ENCODE measurements at places on chromosomes 5 and 9. TPM values are rescaled to one million over a fixed set of nuclear protein-coding genes. Genes with fewer than 3 reads are reported as not detected.

DNA sequence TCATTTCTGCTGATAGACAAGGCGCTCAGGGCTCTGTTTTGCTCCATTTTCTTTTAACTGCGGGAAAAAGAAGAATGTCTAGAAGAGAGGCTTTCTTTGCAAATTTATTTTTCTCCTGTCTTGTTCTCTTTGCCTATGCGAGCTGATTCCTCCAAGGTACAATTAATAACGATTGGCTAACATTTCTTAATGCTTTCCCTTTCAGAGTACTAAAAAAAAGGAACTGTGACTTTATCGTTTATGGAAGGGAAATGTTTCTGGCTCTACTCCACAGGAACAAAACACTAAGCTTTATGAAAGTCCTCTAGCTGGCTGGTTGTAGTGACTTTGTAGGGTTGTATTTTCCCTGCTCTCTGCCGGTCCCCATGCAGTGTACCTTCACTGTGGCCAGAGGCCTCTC lies 11.7 kb downstream of the NSG2 start:
- no peaks in the 10 kb centered on the region for H3K36me3 ChIP-seq
- DNase-seq, result no peak
- no peaks in the 10 kb centered on the region for H3K27me3 ChIP-seq
- H3K27ac ChIP-seq, result no peak overlapping the region

DNA sequence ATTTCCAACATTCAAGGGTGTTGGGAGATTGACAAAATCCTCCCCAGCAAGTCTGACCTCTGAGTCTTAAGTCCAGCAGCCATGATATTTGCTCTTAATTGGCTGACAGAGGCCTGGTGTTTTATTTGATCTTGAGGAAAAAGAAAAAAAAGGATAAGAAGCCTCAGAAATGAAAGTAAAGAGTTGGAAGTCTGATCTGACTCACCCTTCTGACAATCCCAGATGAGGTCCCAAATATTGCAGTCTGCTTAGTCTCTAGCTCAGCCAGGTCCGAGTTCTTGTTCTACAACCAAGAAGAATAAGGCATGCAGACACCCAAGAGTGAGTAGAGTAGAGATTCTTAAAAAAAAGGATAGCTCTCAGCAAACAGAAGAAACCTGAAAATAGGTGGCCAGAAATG lies 632.5 kb upstream of the ST8SIA4 start:
- H3K4me3 ChIP-seq, result no peak overlapping the region
- no peaks in the 10 kb centered on the region for H3K4me1 ChIP-seq
- H3K27me3 ChIP-seq, result no peaks in the 10 kb centered on the region
- no peak for DNase-seq
- H3K36me3 ChIP-seq, result no peaks in the 10 kb centered on the region

Gene KCNN2
- not detected for total RNA-seq

GRCh38 chr9:130782886-130783530 lies 52.0 kb upstream of the ABL1 start:
- no peak overlapping the region for H3K4me3 ChIP-seq
- H3K27ac ChIP-seq, result peak overlapping the region; percentile 81
- no peaks in the 10 kb centered on the region for H3K36me3 ChIP-seq

Gene C9orf57
- total RNA-seq, result not detected

- H3K27ac ChIP-seq, result no peak overlapping the region
- no peaks in the 10 kb centered on the region for H3K36me3 ChIP-seq
- no peak for DNase-seq
- H3K27me3 ChIP-seq, result no peaks in the 10 kb centered on the region
These were observed 325.1 kb downstream of the GADD45G start for GRCh38 chr9:89929673-89930480.

DNA sequence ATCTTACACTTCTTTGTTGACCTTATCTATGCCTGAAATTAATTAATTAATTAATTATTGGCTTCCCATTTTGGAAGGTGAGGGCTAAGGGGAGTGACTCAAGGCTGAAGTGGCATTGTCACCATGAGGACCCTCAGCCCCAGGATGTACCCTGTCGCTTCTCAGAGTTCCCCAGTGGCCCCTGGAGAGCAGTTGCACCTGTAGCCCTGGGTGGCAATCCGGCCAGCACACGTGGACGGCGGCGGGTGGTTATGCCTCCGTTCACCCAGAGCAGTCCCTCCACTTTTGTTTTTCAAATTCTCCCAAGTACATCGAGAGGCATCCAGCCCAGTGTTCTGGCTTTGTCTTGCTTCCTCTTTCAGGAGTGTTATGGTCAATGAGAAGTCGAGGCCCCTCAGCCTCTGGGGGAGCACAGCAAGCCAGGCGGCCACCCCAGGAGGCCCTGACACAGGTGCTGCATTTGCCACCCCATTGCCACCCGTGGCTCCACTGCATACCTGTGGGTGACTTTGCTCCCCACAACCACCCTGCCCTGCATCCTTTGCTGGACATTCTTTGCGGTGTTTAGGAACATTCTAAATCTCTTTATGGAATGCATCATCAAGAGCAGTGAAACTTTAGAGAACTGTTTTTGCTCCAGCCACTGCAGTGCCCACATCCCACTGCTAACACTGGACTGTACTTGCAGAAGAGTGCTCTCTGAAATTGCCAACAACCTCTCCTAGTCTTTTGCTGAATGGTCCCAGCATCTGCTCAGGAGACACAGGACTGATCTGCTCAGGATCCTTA lies 11.5 kb upstream of the IRX2 start:
- H3K27ac ChIP-seq, result no peak overlapping the region
- no peaks in the 10 kb centered on the region for H3K36me3 ChIP-seq
- H3K4me1 ChIP-seq, result no peaks in the 10 kb centered on the region
- no peaks in the 10 kb centered on the region for H3K27me3 ChIP-seq

- H3K36me3 ChIP-seq, result no peaks in the 10 kb centered on the region
- H3K4me3 ChIP-seq, result no peak overlapping the region
- H3K27ac ChIP-seq, result peak overlapping the region; percentile 87
- peak; percentile 60 for DNase-seq
These were observed 9.8 kb upstream of the IRF1 start for GRCh38 chr5:132500244-132500930.

Gene FCN2
- total RNA-seq, result not detected

GRCh38 chr9:12748016-12748415 lies 26.8 kb upstream of the LURAP1L start:
- H3K4me1 ChIP-seq, result no peaks in the 10 kb centered on the region
- no peak overlapping the region for H3K27ac ChIP-seq
- DNase-seq, result no peak
- no peaks in the 10 kb centered on the region for H3K27me3 ChIP-seq
- no peaks in the 10 kb centered on the region for H3K36me3 ChIP-seq
- no peak overlapping the region for H3K4me3 ChIP-seq

DNA sequence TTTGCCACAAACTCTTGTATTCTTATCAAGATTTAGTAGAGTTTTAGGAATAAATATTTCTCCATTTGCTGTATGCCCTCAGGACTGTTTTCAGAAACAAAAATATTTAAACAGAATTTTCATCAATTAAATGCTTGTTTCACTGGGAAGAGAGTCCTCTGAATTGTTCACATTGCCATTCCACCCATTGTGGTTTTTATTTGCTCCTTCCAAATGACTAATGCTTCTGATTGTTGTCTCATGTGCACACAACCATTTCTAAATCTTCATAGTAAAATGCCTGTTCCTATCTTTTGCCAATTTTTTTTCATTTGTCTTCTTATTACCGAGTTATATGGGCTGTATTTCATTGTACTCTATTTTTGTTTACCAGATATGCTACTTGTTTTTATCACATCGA lies 10.6 kb downstream of the MARCOL start:
- no peaks in the 10 kb centered on the region for H3K27me3 ChIP-seq
- no peak for DNase-seq
- H3K4me3 ChIP-seq, result no peak overlapping the region
- H3K4me1 ChIP-seq, result no peaks in the 10 kb centered on the region
- no peak overlapping the region for H3K27ac ChIP-seq

- no peaks in the 10 kb centered on the region for H3K4me1 ChIP-seq
- no peak for DNase-seq
- H3K4me3 ChIP-seq, result no peak overlapping the region
- H3K27me3 ChIP-seq, result no peaks in the 10 kb centered on the region
These were observed 9.3 kb downstream of the NINJ1 start for GRCh38 chr9:93124793-93125192.

GRCh38 chr5:133698259-133698554 lies 85.9 kb upstream of the FSTL4 start:
- no peaks in the 10 kb centered on the region for H3K27me3 ChIP-seq
- H3K4me1 ChIP-seq, result no peaks in the 10 kb centered on the region
- no peak overlapping the region for H3K4me3 ChIP-seq
- no peaks in the 10 kb centered on the region for H3K36me3 ChIP-seq
- no peak for DNase-seq
- H3K27ac ChIP-seq, result no peak overlapping the region

GRCh38 chr9:97803167-97804058 lies 49.6 kb upstream of the FOXE1 start:
- peak overlapping the region; percentile 55 for H3K4me3 ChIP-seq
- H3K27me3 ChIP-seq, result no peaks in the 10 kb centered on the region
- no peaks in the 10 kb centered on the region for H3K36me3 ChIP-seq

DNA sequence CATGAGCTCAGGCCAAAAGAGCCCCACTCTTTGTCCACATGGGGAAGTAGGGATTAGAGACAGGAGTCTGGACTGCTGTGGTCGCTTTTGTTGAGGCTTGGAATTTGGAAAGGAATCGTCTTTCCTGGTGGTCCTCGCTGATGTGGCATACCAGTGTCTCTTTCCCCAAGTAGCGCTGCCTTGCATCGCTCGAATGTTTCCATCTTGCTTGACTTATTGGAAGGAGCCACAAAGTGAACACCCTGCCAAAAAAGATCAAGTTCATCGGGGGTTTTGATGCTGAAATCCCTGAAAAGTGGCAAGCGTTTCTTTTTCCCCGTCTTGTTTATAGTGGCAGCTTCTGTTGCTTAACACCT lies 161.3 kb downstream of the MACROH2A1 start:
- no peaks in the 10 kb centered on the region for H3K36me3 ChIP-seq
- DNase-seq, result no peak
- no peak overlapping the region for H3K4me3 ChIP-seq
- H3K27ac ChIP-seq, result no peak overlapping the region
- no peaks in the 10 kb centered on the region for H3K4me1 ChIP-seq
- H3K27me3 ChIP-seq, result no peaks in the 10 kb centered on the region

Gene ADAMTSL2
- total RNA-seq, result 14.0 TPM

Gene PCDHB8
- total RNA-seq, result not detected

Gene GABRA6
- total RNA-seq, result not detected

Gene CCDC187
- 0.67 TPM for total RNA-seq

- H3K27ac ChIP-seq, result peak overlapping the region; percentile 19
- DNase-seq, result no peak
- no peaks in the 10 kb centered on the region for H3K27me3 ChIP-seq
- H3K4me1 ChIP-seq, result peaks cover 7% of the 10 kb centered on the region
- H3K4me3 ChIP-seq, result no peak overlapping the region
These were observed 11.3 kb downstream of the SMARCA2 start for GRCh38 chr9:2026220-2026997.

Gene DND1
- 5.0 TPM for total RNA-seq

Gene PCDHGB5
- total RNA-seq, result 2.3 TPM

DNA sequence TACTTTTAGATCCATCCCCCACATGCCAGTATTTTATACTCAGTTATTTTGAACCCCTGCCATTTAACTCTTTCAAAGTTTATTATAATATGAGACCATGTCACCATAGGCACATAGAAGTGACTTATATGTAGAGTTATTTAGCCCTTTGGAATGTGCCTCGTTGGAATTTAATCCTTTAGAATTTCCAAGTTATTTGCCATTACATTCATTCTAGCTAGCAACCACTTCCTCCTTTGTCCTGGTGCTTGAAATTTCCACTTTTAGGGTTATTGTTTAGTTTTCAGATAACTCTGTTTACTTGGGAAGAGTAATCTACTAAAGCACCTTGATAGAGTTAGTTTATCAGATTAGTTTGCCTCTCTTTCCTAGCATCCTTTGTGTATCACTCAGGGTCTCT lies 82.8 kb upstream of the TLE1 start:
- H3K4me1 ChIP-seq, result no peaks in the 10 kb centered on the region
- DNase-seq, result no peak
- H3K27me3 ChIP-seq, result no peaks in the 10 kb centered on the region

- no peaks in the 10 kb centered on the region for H3K36me3 ChIP-seq
- H3K27ac ChIP-seq, result peak overlapping the region; percentile 96
- peak; percentile 65 for DNase-seq
- no peaks in the 10 kb centered on the region for H3K27me3 ChIP-seq
These were observed 162.7 kb downstream of the C9orf50 start for GRCh38 chr9:129458155-129458661.

DNA sequence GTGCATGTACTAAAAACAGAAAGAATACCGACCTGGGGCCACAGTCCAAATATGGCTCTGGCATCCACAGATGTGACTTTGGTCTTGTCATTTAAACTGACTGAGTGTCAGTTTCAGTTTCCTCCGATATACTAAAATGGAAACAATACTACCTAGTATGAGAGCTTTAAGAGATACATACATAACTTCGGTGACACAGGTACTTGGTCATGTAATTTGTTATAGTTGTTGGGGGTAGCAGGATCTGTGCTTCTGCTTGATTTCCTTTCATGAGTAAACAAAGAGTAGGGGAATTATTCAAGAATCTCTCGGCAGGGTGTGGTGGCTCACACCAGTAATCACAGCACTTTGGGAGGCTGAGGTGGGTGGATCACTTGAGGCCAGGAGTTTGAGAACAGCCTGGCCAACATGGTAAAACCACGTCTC lies 32.1 kb downstream of the MTMR12 start:
- H3K27me3 ChIP-seq, result no peaks in the 10 kb centered on the region
- H3K4me3 ChIP-seq, result no peak overlapping the region
- peak overlapping the region; percentile 28 for H3K27ac ChIP-seq
- peaks cover 14% of the 10 kb centered on the region for H3K4me1 ChIP-seq

DNA sequence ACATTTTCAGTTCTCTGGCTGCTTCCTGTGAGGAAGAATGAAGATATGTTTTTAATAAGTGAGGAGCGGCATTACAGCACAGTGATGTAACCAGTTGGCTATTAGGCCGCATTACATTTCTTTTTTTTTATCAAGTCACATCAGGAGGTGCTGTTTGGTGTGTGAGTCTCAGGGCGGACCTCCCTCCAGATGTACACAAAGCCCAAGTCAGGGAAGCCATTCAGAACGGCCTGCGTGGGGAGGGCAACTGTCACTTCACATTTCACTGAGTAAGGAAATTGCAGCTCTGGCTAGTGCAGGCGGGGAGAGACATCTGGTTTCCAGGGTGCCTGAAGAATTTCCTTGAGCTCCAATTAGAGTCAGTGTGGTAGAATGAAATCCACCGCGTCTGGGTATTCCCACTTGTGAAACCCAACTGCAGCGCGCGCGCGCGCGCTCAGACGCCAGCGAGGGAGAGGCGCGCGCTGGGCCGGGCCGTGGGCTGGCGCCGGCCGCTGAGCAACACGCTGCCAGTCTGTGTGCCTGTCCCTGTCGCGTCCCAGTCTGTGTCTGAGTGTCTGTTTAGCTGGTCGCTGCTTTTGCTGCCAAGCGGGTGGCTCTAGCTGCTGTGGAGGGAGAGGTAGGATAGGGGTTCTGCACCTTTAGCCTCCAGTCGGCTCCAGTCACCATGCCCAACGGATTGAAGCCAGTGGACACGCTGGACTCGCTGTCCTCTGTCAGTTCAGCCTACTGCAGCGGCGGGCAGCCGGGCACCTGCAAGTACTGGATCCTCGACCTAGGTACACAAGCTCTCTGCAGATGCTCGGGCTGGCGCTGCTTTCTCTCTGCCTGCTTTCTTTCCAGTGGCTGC lies 140.8 kb upstream of the OTULINL start:
- H3K27me3 ChIP-seq, result no peaks in the 10 kb centered on the region
- no peak overlapping the region for H3K4me3 ChIP-seq
- peaks cover 6% of the 10 kb centered on the region for H3K4me1 ChIP-seq
- H3K27ac ChIP-seq, result peak overlapping the region; percentile 13
- no peaks in the 10 kb centered on the region for H3K36me3 ChIP-seq

GRCh38 chr5:58002323-58002722 lies 457.6 kb downstream of the PLK2 start:
- no peak overlapping the region for H3K27ac ChIP-seq
- H3K4me3 ChIP-seq, result no peak overlapping the region
- no peaks in the 10 kb centered on the region for H3K27me3 ChIP-seq
- H3K36me3 ChIP-seq, result no peaks in the 10 kb centered on the region

Gene CDKN2B
- 199 TPM for total RNA-seq
